ENCODE measurements at places on chromosomes 6 and 20.

DNA sequence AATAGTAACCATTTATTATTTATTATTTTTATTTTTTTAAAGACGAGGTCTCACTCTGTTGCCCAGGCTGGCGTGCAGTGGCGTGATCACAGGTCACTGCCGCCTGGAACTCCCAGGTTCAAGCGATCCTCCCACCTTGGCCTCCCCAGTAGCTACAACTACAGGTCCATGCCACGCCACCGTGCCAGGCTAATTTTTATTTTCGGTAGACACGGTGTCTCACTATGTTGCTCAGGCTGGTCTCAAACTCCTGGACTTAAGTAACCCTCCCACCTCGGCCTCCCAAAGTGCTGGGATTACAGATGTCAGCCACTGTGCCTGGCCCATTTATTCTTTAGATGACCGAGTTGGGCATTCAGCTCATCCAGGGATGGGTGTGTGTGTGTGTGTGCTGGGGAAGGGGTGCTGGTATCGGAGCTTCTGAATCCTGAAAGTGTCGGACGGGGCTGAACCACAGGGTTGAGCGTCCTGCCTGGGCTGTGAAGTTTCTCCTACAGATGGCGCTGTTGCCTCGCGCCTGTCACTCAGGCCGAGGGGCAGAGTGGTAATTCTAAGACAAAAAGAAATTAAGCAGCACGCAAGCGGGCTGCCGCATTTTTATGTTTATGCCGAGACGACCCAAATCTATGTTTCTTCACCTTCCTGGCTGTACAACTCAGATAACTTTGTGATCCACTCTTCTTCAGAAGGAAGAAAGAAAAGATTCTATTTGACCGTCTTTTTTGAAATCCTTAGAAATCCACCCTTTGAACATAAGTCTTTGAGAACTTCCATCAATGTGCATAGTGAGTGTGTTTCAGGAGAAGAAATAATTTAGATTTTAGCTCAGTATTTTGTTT lies 252.8 kb downstream of the CDH26 start:
- DNase-seq = no peak

- no peak for DNase-seq
Observed at GRCh38 chr20:50567860-50568548, 57.8 kb downstream of the PTPN1 start.

- DNase-seq = no peak
Observed at GRCh38 chr20:25289886-25290597, 42.2 kb downstream of the PYGB start.

- no peak for DNase-seq
Observed at GRCh38 chr20:19784511-19785172, 26.6 kb downstream of the RIN2 start.

- no peak for DNase-seq
Observed at GRCh38 chr6:98877250-98877649, 42.9 kb downstream of the POU3F2 start.

- no peak for DNase-seq
Observed at GRCh38 chr6:84979541-84979940, 215.1 kb upstream of the TBX18 start.

- DNase-seq = no peak
Observed at GRCh38 chr6:133312006-133312405, 70.8 kb downstream of the EYA4 start.

DNA sequence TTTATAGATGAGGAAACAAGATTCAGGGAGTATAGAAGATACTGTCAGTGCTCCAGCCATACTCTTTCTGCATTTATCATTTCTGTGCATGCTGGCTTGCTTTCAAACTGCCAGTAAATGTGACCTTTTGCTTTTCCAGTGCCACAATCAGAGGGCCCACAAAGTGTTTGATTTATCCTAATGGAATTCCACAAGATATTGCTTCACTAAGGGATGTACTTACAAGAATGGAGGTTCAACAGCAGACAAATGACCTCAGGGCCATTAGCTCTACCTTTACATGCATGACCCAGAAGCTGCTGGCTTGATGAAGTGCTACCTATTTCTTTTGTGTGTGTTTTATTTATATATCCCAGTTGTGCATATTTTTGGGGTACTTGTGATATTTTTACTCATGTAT lies 171.5 kb upstream of the GRIK2 start:
- no peak for DNase-seq

GRCh38 chr6:163751032-163751525 lies 336.6 kb downstream of the QKI start:
- DNase-seq = no peak

- no peak for DNase-seq
Observed at GRCh38 chr6:29708432-29709179, 14.6 kb upstream of the HLA-F start.

DNA sequence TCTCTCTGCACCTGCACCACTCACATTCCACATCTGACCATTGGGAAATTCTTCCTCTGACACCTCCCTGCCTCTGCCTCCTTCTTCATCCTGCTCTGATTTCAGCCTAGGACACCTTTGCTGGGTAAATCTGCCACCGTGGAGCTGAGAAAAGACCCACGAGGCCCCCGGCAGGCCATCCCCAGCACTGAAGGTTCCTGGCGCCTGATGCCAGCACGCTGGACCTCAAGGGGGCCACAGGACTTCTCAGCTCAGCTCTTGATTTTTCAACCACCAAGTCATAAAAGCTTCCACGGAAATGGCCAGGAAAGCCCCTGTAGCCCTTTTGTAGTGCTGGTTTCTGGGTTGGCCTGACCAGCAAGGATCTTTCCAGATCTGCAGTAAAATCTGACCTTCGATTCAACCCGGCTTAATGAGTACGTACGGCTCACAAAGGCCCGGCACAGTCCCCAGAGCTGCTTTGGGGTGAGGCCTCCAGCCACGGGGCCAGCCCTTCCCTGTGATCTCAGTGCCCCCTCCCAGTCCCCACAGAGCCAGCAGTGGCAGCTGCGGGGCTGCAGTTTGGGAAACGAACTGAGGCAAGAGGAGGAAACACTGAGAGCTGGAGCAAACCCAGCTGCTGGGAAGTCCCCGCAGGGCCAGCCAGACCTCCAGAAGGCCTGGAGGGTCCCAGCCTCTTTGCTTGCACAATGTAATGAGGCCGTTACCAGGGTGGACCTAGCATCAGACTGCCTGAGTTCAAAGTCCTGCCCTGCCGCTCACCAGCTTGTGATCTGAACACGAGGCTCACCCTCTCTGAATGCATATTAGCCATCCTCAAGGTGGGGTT lies 157.5 kb downstream of the BMP7 start:
- no peak for DNase-seq

DNA sequence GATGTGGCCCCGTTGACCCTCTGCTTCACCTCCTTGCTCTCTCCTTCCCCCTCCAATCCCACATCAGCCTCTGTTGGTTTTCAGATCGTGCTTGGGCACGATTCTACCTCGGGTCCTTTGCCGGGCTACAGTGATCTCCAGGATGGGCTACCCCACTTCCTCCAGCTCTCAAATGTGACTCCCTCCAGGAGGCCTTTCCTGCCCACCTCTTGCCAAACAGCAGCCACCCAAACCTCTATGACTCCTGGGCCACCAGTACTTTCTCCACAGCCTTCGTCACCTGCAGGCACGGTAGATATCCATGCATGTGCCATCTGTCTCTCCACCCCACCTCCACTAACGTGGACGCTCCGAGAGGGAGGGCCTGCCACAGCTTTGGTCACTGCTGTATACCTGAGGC lies 55.9 kb upstream of the NXT1 start:
- no peak for DNase-seq

GRCh38 chr20:25325997-25326396 lies 64.6 kb downstream of the ABHD12 start:
- DNase-seq = no peak

GRCh38 chr20:61817575-61817974 lies 248.1 kb downstream of the TAF4 start:
- no peak for DNase-seq

GRCh38 chr6:146997062-146997461 lies 207.2 kb upstream of the STXBP5 start:
- no peak for DNase-seq

GRCh38 chr6:105609375-105609991 lies 206.6 kb upstream of the PREP start:
- no peak for DNase-seq

- DNase-seq = no peak
Observed at GRCh38 chr6:106858653-106859092, 115.9 kb downstream of the CD24 start.

- DNase-seq = no peak
Observed at GRCh38 chr6:98904096-98904495, 43.6 kb downstream of the FBXL4 start.

- DNase-seq = no peak
Observed at GRCh38 chr6:56899311-56899710, 55.6 kb upstream of the BEND6 start.

DNA sequence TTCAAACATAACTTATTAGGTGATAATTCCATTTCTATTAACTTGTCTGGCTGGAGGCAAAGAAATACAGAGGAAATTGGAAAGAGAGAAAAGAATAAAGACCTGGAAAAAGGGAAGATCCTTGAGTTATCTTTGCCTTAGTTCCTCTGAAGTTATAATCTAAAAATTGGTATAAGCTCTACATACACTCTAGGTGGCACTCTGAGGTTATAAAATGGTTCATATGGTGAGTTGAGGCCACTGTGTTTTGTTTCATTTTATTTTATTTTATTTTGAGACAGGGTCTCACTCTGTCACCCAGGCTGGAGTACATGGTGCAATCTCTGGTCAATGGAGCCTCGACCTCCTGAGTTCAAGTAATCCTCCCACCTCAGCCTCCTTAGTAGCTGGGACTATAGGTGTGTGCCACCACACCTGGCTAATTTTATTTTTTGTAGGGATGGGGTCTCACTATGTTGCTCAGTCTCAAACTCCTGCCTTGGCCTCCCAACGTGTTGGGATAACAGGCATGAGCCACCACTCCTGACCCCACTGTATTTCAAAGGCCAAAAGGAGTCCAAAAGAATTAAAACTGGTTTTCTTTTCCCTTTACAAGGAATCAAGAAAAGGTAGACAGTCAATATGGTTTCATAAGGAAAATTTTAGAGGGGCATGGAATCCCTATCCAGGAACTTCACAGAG lies 19.4 kb downstream of the GPX6 start:
- DNase-seq = no peak

GRCh38 chr20:50110141-50111047 lies 2.6 kb downstream of the UBE2V1 start:
- DNase-seq = no peak

DNA sequence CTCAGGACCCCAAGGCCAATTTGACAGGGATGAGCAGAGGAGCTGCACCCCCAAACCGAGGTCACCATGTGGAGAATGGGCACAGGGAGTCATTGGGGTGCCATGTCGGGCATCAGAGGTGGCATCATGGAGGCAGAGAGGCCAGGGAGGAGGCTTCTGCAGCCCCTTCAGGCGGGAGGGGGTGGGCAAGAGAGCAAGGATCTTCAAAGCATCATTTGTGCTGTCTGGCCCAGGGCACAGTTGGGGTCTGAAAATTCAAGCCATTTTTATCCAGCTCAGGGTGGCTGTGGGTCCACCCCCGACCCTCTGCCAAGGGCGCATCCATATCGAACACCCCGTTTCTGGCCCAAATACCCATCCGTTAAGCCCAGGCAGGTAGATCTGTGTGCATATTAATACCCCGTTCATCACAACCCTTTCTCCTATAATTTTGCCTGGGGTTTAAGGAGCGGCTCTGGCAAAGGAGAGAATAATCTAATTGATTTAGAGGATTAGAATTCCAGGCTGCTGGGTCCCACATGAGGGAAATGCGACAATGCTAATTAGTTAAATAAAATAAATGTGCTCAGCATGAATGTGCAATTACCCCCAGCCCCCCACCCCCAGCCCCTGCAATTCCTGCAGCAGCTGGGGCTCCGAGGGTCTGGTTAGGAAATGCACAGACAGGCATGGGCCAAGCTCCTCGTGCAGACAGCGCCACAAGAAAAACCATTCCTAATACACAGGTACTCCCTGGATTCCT lies 31.9 kb downstream of the VSTM2L start:
- DNase-seq = no peak

DNA sequence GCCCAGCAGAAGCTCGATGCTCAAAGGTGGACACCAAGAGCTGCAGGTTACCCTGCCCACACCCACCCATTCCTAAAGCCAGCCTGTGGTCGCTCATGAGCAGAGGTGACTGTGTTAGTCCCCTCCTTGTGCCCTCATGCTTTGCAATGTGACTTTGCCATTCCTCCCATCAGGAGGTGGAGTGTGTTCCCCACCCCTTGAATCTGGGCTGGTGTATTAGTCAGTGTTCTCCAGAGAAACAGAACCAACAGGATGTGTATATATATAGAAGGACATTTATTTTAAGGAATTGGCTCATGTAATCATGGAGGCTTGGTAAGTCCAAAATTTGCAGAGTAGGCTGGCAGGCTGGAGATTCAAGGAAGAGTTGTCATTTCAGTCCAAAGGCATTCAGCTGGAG lies 54.4 kb upstream of the RNF24 start:
- no peak for DNase-seq

GRCh38 chr6:1087154-1087843 lies 224.6 kb upstream of the FOXQ1 start:
- DNase-seq = no peak

- DNase-seq = no peak
Observed at GRCh38 chr20:37270576-37271420, 9.2 kb upstream of the GHRH start.

DNA sequence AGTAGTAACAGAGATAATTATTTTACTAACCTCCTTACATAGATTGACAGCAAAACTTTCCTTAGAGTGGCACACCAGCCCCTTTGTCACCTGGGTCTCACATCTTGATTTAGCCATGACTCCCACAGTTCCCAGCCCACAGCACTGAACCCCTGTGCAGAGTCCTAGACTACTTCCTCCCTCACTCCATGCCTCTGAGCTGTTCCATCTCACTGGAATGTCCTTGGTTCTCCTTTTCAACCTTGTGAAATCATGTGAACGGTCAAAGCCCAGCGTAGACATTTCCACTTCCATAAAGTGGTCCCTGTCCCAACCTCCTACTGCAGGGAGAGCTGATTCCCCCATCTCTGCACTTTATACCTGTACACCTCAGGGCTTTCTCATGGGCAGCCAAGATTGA lies 19.7 kb downstream of the CGA start:
- no peak for DNase-seq

DNA sequence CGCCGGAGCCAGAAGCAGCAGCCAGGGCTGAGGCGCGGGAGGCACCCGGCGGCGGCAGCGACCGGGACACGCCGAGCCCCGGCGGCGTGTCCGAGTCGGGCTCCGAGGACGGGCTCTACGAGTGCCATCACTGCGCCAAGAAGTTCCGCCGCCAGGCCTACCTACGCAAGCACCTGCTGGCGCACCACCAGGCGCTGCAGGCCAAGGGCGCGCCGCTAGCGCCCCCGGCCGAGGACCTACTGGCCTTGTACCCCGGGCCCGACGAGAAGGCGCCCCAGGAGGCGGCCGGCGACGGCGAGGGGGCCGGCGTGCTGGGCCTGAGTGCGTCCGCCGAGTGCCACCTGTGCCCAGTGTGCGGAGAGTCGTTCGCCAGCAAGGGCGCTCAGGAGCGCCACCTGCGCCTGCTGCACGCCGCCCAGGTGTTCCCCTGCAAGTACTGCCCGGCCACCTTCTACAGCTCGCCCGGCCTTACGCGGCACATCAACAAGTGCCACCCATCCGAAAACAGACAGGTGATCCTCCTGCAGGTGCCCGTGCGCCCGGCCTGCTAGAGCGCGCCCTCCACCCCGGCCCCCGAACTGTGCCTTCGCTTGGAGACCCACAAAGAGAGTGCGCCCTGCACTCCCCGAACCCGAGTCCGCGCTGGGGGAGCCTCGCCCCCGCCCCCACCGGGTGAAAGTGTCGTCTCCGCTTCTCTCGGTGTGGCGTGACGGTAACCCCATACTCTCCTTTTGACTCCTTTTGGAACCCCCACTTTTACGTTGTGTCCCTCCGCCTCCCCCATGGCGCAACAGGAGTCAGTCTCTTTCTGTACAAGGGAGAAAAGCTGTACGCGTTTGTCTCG lies 1.6 kb downstream of the INSM1 start:
- no peak for DNase-seq
